ENCODE measurements at places on chromosomes 2 and 18.

- no peak for DNase-seq
Measured at GRCh38 chr2:33494877-33495641, 18.6 kb downstream of the RASGRP3 start.

- no peak for DNase-seq
Measured at GRCh38 chr2:72926811-72927465, 9.6 kb downstream of the EMX1 start.

DNA sequence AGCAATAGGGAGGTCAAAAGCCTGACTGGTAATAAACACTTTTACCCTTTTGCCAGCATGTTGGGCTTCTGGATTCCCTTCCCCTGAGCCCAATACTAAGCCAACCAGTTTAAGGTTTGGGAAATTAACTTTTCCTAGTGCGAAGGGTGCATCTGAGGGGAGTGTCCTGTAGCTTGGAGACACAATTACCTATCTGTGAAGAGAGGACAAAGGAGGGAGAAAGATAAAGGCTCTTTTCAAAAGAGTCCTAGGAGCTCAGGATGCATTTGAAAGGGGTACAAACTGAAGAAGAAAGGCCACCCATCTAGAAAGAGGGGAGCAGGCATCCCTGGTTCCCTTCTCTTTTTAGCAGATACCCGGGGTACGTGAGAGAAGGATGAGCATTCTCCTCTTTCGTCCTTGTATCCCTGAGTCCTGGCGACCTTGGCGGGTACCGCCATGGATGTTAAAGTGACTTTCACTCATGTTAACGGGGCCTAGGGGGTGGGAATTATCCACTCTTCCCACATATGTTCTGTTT, 25.1 kb downstream of the C18orf54 start:
- DNase-seq, result no peak

- DNase-seq, result no peak
Measured at GRCh38 chr2:172230889-172231401, 128.2 kb upstream of the DLX2 start.

GRCh38 chr2:9793156-9793917, 49.9 kb upstream of the TAF1B start:
- DNase-seq, result no peak

- DNase-seq, result no peak
Measured at GRCh38 chr18:46278481-46279465, 174.6 kb downstream of the HAUS1 start.

DNA sequence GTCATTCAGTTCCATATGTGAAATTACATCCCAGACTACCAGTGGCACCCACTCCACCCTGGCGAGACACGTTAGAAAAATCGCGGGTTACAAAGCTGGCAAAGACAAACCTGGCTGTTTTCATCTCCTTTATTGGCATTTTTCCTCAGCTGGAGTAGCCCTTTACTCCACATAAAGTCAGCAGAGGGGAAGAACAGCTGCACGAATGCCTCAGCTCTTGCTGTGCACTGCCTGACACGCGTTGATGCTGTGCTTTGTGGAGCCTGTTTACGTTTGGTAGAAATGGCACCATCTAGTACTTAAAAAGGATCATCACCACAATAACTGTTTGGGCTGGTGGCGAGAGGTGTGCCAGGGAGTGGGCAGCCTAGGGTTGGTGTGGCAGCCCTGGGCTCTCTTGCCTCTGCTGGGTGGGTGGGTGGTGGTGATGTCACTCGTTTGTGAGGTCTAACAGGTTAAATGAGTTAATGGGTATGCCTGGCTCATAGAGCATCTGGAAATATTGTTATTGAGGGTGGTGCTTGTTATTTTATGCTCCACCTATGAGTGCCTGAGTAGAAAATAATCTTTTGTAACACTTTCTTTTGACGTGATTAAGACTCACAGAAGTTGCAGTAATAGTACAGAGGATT, 16.4 kb downstream of the FARP2 start:
- DNase-seq, result peak; percentile 58

GRCh38 chr2:128308284-128308731, 10.4 kb downstream of the HS6ST1 start:
- DNase-seq, result no peak

GRCh38 chr2:118761771-118762170, 85.7 kb downstream of the EN1 start:
- no peak for DNase-seq

GRCh38 chr2:45591073-45591472, 20.0 kb downstream of the SRBD1 start:
- no peak for DNase-seq

GRCh38 chr2:234272069-234272850, 221.8 kb downstream of the SPP2 start:
- DNase-seq, result no peak

DNA sequence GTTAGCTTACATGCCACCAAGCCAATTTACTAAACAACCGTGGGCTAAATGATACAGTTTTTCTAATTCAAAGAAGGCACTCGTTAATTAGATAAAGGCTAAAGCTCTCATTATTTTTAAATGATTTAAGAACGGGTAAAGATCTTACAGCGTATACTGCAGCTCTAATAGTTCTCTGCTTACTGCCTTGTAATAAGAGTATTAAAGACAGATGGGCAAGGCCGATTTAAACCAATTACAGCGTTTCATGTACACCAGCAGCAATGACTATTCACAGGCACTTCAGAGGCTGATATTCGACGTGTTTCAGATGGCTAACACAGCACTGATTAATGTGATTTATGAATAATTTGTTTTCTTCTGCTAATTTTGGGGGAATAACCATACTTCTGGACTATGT, 259.3 kb downstream of the ZNF407 start:
- DNase-seq, result peak; percentile 30

GRCh38 chr18:48133671-48134251, 203.3 kb upstream of the SMAD2 start:
- peak; percentile 59 for DNase-seq

- no peak for DNase-seq
Measured at GRCh38 chr2:205405752-205406151, 276.5 kb upstream of the NRP2 start.

- DNase-seq, result no peak
Measured at GRCh38 chr2:162938387-162938786, 99.8 kb upstream of the KCNH7 start.

- DNase-seq, result peak; percentile 4
Measured at GRCh38 chr2:104344985-104345384, 508.9 kb upstream of the POU3F3 start.

DNA sequence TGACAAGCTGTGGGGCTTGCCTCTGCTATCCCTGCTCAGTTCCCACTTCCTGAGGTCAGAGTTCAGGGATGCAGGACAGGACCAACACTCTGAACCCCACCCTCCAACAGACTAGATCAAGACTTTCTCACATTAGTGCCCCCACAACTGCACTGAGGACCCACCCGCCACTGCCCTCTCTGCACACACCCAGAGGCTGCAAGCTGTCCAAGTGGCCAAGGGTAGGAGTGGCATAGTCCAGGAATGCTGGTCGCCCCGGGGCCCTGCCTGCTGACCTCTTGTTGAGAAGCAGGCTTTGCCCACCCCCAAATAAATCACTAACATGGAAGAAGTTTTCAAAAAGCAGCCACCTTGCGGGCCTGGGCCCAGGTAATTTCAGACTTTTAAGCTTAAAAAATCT, 5.5 kb upstream of the KIF1A start:
- DNase-seq, result no peak

DNA sequence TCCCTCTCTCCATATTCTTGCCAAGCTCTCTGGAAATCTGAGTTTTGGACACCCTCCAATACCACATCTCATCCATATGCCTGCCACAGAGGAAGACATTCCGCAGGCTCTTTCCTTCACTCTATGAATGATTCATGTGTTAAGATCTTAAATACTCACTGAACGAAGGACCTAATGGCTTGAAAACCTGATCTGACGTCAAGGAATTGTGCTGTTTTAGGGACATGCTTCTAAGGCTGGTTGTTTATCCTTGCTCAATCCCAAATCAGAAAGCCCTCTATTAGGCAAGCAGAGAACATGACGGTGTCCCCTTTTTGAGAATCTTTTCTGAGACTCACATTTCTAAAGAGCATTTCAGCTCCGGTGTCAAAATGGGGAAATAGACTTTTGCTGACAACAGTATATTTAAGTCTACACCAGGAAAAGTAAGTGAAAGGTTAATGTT, 83.7 kb upstream of the GALNT5 start:
- DNase-seq, result no peak

GRCh38 chr2:130754811-130755210, 529 bp upstream of the AMER3 start:
- DNase-seq, result no peak

DNA sequence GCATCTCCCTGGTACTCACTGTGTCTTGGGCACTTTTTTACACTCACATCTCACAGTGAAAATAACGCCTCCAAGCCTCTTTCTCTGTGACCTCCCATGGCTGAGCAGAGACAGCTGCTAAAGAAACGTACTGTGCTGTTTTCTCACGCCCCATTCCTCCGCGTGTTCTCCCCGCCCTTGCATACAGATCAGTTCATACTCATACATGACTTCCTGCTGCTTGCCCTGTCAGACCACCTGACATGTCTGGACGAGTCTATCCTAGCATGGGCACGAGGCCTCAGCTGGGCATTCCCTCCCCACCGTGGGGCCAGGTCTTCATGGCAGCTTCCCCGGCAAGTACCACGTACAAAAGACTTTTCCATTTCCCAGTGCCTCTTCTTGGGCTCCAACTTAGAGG, 21.2 kb upstream of the IL1A start:
- DNase-seq, result no peak

GRCh38 chr2:108266218-108266617, 22.5 kb upstream of the SULT1C2 start:
- DNase-seq, result no peak

DNA sequence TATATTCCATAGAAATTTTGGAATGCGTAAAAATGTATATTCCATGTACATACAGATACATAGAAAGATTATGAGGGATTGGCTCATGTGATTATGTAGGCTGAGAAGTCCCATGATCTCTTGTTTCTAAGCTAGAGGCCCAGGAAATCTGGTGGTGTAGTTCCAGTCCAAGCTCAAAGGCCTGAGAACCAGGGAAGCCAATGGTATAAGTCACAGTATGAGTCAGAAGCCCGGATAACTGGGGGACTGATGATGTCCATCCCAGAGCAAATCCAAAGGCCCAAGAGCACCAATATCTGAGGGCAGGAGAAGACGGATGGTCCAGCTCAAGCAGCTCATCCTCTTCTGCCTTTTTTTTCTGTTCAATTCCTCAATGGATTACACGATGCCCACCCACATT, 385.0 kb upstream of the KLHL29 start:
- no peak for DNase-seq

DNA sequence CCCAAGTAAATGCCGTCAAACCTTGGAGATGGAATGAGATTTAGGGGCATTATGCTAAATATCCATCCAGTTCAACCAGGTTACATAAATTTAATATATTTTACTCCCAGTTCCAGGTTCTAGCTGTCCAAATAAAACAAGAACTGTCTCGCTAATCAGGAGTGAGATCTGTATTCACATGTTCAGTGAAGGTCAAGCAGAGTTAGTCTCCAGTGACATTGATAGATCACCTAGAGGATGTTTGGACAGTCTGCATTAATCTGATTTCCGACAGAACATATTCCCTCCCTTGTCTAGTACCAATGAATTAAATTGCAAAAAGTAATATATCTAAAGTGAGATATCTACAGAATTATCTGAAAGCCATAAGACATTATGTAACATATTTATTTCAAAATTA, 979.4 kb upstream of the CNTNAP5 start:
- no peak for DNase-seq

- no peak for DNase-seq
Measured at GRCh38 chr2:85731606-85732005, 22.2 kb upstream of the ATOH8 start.

DNA sequence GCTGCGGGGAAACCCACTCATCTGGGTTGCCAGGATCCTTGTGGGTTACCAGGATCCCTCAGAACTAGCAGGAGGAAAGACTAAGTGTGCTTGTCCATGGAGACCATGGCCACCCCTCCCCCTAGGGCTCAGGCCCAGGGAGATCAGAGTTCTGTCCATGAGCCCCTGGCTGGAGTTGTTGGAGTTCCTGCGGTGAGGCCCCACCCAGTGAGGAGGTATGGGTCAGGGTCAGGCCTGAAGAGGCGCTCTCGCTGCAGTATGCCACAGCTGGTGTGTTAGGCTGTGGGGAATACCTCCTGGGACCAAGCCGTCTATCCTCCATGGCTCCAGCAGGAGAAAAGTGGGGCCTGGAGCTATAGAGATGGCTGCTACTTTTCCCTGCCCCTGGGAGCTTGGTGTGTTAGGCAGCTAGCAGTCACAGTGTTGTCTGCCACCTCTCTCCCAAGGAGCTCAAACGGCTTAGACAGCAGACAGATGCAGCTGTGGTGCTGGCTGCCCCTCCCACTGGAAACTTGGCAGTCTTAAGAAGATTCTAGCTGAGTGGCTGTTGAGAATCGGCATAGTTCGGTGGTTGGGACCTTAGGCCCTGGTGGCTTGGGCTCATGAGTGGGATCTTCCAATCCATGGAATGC, 240.3 kb upstream of the CELF4 start:
- no peak for DNase-seq

DNA sequence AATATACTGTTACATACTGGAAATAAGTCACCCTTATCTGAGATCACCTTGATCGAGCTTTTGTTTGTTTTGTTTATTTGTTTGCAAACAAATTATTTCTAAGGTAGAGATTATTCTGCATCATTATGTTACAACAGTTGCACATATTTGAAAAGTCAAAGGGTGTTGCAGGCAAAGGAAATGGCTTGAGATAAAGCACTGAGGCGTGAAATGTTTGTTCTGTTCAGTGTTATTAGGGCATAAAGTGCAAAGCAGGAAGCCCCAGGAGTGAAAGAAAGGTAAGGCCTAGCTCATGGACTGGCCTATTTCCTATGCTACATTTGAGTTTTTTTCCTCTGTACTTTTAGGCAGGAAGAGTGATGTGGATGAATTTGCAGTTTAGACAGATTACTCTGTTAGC, 1815.6 kb upstream of the LRRTM1 start:
- DNase-seq, result peak; percentile 12

DNA sequence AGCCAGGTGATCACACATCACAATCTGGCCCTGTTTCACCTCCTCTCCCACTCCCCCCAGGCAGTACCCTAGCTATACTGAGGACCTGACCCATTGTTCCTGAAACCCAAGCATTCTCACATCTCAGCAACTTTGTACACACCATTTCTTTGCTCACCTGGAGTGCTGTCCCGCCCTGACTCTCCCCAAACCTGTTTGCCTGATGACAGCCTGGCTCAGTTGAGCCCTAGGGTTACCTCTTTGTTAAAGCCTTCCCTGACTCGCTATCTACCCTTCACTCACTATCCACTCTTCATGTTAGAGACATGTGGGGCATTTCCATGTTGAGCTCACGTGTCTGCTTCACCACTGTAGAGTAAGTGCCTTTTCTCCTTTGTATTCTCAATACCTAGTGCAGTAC, 49.1 kb downstream of the GREB1L start:
- peak; percentile 41 for DNase-seq

DNA sequence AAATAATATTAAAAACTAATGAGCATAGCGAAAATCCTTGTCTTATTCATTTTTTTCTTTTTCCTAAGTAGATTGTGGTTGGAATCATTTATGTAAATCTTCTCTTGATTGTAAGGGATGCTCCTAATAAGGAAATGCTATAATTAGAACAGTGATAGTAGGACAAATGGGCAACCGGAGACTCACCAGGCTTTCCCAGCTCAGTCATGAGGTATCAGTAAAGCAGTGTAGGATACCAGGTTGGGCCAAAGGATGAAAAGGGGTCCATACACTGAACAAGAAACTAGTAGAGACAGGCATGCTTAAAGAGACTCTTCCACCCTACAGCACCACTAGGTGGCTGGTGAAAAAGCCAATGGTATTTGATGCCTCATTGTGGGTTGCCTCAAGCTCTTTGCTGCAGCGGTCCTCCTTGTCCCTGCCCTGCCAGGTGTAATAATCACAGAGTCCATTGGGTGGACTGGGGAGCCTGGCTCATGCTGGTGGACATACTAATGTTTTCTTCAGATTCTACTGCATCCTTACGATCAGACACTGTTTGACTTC, 71.4 kb upstream of the FAM98A start:
- DNase-seq, result no peak

Measured in NCI-H1417 (cell line).